Activated naive CD8-positive, alpha-beta T cell treated with anti-CD3 and anti-CD28 coated beads, Interleukin-2, amount 50 U/mL, for 24 hours (primary cell): ENCODE measurements at places on chromosomes 5 and 9.
A peak's percentile ranks its signal among the peaks of the same experiment; 100 is the strongest.

DNA sequence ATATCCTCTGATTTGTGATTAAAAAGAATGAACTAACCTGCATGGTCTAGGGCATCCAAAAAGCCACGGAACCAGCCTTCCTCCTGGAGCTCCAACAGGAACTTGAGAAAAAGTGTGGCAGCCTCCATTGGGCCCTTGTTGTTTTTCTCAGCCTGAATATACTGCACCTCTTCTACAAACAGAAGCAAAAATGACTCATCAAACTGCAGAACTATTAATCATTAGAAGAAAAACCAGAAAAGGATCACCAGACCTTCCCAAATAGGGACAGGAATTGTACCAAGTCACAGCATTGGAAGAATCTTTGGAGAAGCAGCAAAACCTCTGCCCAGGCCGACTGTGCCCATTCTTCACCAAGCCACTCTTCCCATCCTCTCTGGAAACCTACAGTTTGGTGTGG lies 25.2 kb downstream of the RIGI start:
- DNase-seq = no peak

GRCh38 chr9:124486778-124487259 lies 20.4 kb downstream of the NR5A1 start:
- no peak for DNase-seq

GRCh38 chr5:56908942-56909293 lies 478 bp upstream of the SETD9 start:
- no peak for DNase-seq

DNA sequence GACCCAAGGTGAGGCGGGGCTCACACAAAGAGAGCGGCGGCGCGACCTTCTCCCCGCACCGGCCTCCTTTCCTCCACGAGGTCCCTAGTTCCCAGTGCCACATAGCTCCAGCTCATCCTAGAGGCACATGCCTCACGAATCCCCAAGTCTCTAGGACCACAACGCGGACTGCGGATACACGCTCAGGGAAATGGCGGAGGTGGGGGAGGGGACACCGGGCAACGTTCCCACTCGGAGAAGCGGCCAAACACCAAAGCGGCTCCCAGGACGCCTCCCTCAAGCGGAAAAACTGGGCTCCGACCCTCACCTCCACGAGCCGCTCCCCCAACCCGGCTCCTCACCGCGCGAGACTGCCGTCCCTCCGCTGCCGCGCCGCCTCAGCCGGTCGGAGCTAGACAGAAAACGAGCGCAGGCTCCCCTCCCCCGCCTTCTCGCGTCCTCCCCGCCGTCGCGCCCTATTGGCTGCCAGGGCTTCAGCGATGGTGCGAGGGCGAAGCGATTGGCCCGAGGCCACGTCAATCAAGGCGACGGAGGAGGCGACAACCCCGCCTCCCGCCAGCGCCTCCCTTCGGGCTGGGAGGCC lies at the start of gene HNRNPK:
TSS of gene HNRNPK (minus strand) at position 404 of the 583 bp plus-strand sequence. CDS start 1,963 bp downstream, outside the sequence.
- peak; percentile 100 for DNase-seq

- DNase-seq = no peak
These were observed 513.4 kb upstream of the MEF2C start for GRCh38 chr5:89396278-89396954.

DNA sequence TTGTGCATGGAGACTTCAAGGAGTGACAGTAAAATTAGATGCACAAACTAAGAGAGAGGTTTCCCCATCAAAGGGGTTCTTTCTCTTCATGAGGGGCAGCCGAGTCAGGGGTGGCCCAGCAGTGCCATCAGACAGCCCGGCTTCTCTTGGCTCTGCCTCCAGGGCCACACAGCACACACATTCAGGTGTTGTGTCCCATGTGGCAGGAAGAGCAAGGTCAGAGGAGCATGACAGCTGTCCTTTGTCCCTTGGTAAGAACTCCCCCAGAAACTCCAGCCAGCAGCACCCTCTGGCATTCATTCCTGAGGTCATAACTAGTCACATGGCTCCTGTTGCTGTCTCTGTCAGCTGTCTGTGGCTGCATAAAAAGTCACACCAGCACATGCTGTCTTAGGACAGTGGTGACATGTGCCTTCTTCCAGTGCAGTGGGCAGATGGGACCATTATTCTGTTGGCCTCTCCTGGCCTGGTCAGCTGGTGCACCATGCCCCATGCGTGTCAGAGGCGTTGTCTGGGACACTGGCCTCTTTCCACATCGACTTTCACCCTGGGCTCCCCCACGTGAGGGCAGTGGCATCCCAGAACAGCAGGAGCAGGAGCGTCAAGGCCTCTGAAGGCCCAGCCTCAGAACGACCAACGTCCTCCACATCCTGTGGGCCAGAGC lies 78.4 kb upstream of the OTULINL start:
- DNase-seq = no peak

DNA sequence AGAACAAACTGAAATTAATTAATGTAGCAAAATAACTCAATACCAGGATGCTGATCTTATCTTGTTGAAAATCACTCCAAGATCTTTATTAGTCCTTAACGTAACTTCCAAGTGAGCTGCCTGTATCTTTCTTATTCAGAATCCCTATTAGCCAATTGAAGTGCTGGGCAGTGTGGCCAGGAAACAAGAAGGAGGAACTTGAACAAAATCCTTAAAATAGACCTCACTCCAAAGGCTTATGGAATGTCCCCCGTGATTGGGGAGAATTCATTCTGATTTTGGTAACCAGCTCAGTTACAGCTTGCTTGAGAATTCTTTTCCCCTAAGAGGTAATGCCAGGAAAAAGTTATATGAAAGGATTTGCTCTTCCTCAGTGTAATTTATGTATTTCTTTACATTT lies 171.0 kb downstream of the DEPDC1B start:
- no peak for DNase-seq

GRCh38 chr9:125626187-125626586 lies 80.8 kb downstream of the MAPKAP1 start:
- DNase-seq = no peak

DNA sequence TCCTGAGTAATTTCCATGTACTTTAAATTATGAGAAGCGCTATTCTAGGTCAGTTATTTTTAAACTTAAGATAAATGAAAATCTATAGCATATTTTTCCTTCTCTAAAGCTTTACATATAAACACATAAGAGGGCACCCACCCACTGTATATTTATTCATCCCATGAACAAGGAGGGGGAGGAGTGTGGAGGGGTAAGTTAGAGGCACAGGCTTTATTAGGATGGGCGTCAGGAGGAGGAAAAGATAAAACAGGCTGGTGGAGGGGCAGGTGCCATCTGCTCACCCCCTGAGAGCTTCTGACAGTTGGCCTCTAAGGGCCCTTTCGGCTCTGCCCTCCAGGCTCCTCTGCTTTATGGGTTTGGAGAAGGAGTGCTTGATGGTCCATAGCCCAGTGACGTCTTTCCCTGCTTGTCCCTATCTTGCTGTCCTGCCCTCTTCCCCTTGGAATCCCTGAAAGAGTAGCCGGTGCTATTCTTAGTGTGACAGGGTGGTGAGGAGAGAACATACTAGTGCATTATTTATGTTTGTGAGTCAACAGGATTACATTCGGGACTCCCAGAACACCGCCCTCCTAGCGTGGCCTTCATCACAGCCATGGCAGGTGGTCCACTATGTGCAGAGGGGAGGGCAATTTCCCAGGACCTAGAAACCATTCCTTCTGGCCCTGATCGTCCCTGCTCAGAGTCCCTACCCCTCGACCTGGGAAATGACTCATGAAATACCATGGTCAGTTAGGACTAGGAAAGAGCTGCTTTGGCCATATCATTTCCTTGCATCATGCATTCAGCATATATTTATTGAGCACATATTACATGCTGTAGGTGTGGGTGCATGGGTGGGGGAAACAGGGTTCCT lies 7.9 kb upstream of the SYNPO start:
- DNase-seq = no peak

- DNase-seq = no peak
These were observed 59.8 kb upstream of the GOLPH3 start for GRCh38 chr5:32233696-32234447.

DNA sequence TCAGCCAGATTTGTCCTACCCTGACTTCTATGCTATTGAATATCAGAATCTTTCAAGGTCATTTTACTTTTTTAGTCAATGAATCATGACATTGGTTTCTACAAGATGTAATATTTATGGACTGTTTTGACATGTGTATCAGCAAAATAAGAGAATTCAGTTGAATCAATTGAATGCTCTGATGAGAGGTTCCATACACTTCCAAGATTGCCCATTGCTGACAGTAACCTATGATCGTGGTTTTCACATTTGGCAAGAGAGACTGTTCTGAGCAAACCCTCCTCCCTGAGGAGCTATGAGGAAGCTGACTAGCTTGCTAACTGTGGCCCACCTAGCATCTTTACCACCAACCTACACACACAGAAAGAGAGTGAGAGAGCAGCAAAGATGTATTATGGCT lies 56.7 kb upstream of the FST start:
- DNase-seq = no peak

DNA sequence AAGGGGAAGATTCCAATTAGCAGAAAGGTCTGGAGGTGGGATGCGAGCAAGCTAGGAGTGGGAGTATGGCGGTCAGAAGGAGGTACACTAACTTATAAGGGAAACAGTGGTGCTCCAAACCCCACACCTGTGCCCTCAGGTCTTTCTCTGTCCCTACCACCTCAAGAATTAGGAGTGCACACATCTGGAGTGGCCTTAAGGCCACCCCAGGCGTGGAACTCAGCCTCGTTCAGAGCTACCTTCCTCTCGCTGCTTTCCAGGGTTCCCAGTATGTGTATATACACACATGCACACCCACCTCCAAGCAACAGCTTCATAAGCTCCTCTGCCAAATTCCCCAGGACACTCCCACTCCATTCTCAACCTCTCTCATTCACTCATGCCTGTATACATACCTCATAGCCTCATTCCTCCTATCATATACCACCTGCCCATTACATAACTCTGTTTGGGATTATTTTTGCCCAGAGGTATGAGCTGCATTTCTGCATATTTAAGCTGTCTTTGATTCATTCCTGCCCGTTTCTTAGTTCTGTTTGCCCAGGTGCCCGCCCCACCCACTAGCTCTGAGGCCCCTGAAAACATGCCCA lies 118.7 kb downstream of the PSD2 start:
- no peak for DNase-seq

DNA sequence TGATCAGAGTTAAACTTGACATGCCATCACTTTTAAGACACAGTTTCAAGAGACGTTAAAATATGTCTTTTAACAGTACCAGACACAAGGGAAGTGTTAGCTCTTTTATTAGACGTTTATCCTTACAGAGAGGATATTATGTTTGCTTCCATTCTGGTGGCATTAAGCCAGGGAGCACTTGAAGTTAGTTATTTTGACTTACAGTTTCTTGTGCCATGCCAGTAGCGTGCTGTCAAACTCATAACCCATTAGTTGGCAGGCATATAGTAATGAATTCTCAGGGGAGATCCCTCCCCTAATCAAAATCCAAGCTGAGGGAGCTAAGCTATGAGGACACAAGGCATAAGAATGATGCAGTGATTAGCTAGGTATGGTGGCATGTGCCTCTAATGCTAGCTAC lies 66.5 kb downstream of the RPS6 start:
- no peak for DNase-seq

- DNase-seq = no peak
These were observed 147.7 kb downstream of the SIL1 start for GRCh38 chr5:139050432-139050831.

DNA sequence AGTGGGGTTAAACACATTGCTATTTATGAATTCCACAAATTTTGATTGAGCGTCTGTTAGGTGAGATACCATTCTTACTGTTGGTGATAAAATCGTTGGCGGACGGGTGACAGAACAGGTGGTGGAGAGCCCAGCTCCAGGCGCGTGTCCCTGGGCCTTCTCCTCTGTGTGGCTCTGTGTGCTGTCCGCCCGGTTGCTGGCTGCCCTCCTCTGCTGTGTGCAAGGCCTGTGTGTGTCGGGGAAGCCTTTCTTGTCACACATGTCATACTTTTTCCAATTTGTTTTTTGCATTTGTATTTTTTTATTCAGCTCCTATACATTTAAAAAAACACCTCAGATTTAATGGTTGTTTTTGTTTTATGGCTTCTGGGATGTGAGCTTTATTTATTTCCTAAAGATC lies 33.9 kb downstream of the TENT4A start:
- no peak for DNase-seq

DNA sequence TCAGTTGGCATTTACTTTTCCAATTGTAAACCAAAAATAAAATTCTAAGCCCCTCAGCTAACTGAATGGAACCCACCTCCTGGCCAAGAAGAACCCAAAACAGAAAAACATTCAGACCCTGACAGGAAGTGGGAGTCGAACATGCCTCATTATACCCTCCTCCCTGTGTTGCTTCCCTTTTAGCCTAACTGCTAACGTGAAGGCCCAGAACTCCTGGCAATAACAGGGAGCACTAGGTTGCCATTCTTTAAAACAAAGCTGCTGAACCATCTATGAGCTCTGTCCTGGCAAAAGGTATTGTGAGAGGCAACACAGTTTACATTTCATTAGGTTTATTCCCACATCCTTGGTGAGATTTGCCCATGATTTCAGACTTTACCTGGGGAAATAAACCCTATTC lies 481.4 kb downstream of the CHSY3 start:
- no peak for DNase-seq
